Stimulated activated CD4-positive, alpha-beta T cell treated with anti-CD3 and anti-CD28 coated beads, Interleukin-12 subunit alpha, Interleukin-12 subunit beta, amount 100 ng/mL, for 24 hours (primary cell): ENCODE measurements at places on chromosomes 12 and 14.

DNA sequence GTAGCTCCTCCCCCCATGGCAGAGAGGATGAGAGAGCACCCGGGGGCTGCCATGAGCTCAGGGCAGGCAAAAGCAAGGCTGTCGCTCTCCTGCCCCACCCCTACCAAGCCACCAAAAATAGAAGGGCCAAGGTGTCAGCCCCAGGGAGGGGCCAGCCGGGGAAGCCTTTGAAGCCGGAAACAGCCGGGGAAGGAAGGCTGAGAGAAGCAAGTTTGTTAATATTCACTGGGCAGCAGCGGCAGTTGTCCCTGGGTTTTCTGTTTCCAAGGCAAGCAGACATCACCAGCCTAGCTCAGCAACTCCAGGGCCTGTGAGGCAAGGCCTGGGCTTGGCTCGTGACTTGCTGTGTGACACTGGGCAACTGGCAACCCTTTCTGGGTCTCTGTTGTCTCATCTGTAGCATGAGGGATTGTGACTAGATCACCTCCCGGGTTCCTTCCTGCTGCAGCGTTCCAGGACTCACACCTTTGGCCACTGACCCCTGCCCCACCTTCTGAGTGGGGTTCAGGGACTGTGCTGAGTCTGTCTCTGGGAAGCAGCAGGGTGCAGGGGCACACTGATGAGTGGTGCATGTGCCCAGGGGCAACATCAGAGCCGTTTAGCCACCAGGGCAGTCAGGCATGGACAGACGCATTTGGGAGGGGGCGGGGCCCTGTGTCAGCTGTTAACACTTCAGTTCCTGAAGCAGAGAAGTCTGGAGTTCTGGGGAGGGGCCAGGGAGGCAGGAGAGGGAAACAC is 24.3 kb downstream of the SYNDIG1L start:
- peak; percentile 48 for DNase-seq

DNA sequence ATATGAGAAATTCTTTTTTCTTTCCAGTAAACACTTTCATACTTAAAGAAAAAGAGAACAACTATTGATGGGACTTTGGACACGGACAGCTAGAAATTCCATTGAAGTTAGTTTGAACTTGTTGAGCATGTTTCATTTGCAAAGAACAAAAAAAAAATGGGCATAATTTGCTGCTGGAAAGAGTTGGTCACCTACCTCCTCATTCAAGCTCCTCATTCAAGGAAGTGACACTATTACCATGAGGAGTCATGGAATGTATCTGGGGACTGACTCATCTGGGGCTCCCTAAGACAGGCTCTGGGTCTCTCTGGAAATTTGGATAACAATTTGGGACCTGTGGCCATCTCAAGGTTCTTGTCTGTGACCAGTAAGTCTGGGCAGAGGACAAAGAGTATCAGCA is 50.4 kb downstream of the KICS2 start:
- no peak for DNase-seq

DNA sequence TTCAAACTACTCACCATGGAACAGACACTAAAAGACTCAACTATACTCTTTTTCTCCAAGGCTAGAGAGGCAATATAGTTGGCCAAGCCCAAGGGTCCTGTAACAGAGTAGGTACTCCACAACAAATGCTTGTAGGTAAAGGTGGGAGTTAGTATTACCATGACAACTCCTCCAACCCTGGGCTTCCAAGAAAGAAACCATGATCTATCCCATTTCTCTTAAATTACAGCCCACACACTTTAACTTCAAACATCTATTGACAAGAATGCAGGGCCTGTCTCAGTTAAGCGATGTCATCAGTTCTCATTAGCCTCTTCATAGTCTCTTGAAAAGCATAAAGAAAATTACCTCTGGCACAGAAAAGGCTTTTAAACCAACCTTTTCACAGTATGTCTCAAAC is 25.0 kb downstream of the ERH start:
- DNase-seq, result no peak

DNA sequence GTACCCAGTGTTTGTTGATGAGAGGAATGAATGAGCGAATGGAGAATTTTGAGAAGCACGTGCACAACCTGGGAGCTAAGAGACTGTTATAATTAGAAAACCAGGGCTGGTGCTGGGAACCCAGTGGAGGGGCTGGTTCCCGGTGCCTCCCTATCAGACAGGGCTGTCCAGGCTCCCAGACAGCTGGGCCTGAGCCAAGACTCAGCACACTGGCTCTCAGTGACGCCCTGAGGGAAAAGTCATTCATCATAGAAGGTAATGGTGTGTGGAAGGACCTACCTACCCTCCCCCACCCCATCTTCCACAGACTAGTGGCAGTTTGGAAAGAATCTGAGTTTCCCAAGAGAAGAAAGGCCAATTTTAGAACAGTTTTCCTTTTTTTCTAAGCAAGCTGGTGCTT is 34.7 kb downstream of the KCNA5 start:
- DNase-seq, result no peak

- DNase-seq, result no peak
Measured at GRCh38 chr12:27906127-27906500, 66.4 kb downstream of the PTHLH start.

GRCh38 chr12:50732591-50732990 is 31.3 kb upstream of the ATF1 start:
- DNase-seq, result no peak

DNA sequence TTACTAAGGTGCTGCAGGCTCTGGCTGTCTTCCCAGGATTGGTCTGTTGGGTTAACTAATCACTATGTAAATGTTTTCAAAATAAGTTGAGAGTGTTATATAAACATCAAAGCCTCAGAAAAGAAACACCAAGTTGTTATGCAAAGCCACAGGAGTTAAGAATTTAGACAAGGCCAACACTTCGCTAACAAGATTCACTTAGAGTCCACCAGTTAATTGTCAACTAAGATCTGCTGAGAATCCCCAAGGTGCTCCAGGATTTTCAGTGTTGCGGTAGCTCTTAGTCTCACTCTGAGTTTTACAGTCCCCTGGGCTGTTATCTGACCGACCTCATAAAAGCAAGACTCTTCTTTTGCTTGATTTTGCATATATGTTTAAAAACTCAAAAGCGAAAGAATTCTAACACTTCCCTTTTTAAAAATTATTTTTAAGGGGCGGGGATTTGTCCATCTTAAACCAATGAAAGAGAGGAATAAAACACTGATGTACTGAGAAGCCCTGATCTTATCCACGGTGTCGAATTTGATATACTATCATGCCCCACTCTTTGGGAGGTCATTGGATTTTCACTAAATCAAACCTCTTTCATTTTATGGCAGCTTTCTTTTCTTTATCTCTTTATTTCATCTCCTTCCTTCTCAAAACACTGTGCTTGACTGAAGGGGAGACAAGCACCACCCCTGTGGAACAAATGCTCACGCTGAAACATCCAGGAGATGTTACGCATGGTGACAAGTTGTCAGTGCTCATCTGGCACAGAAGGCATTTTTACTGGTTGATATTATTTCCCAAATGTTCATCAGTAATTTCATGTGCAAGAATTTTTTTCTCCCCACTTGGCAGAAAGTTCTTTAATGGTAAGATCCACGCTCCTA is 7.0 kb downstream of the NIN start:
- no peak for DNase-seq

DNA sequence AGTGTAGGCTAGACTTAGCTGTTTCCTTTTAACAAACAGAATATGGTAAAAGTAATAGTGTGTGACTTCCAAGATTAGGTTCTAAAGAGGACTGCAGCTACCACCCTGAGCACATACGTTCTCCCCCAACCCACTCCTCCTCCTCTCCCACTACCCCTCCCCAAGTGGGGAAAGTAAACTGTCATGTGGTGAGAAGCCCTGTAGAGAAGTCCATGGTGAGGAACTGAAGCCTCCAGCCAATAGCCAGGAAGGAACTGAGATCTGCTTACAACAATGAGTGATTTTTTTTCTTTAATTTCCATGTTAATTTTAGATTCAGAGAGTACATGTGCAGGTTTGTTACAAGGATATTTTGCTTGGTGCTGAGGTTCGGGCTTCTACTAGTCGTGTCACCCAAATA is 57.0 kb upstream of the EGLN3 start:
- DNase-seq, result no peak

- DNase-seq, result no peak
Measured at GRCh38 chr12:98908866-98909265, 263.8 kb downstream of the APAF1 start.
